ENCODE measurements at places on chromosomes 7 and 10.

- DNase-seq = no peak
Measured at GRCh38 chr7:106114716-106115383, 2.7 kb upstream of the SYPL1 start.

DNA sequence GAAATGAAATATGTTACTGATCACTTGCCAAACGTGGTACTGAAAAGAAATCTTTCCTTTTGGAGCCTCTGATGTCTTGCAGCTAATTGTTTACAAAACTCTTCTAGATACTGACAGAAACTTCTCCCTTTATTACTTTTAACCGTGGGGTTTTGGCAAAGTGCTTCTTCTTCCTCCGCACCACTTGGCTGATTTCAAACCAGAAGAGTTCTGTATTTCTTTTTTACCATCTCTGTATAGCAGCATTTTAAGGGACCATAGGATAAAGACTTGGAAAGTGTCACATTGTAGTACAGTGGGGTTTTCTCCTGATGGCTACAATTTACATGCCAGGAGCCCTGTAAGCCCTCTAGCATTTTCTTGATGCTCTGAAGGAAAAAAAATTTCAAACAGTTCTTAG is 21.9 kb upstream of the CREB5 start:
- no peak for DNase-seq

DNA sequence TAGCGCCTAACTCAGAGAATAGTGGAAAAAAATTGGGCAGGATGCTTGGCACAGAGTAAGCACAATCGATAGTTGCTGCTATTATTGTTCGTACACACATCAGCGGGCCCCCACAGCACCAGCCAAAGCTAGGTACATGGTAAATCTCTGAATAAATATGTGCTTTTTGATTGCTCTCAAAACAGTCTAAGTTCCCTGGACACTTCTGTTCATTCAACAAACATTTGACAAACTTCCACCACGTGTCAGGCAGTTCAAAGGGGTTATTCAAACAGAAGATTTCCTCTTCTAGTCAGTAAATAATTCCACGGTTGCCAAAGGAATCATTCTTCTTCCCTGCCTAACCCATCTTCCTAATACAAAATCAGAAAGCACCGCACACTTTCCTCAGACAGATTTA is 150.8 kb downstream of the DGKI start:
- no peak for DNase-seq

GRCh38 chr7:6725003-6725402 is 18.3 kb upstream of the ZNF12 start:
- peak; percentile 82 for DNase-seq

DNA sequence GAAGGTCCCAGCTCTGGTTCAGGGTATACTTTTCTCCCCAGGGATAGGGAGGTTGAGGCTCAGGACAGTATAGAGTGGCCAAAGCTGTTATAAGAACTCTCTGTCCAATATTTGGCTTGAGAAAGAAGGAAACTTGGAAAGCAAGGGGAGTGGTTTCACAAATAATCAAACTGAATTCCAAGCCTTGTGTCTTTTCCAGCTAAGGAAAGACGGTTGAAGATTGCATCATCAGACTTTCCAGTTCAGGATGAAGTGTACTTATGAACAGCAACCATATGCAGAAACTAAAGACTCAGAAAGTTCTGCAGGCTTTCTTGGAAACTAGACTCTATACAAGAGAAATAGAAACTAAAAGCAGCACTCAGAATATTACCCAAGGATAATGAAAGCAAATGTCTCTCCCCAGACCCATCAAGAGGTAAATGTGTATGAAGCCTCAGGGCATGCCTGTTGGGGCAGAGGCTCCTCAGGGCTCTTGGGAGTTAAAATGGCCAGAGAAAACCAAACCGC is 46.4 kb downstream of the RAMP3 start:
- DNase-seq = no peak

DNA sequence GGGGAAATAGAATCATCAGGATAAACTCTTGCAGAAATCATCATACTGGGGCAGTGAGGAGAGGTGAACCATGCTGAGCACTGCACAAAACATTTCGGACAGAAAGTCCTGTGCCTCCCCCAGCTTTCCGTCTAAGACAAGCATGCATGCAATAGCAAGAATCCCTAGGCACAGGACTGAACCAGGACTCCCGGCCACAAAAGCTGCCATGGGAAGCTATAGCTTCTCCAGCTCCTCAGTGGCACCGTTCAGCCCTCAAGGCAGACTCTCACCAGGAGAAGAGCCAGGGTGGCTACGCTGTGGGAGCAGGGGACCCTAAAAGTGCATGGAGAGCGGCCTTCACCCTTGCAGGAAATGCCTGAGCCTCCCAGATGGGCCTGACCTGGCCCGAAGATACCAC is 70.8 kb downstream of the ASB13 start:
- DNase-seq = no peak

DNA sequence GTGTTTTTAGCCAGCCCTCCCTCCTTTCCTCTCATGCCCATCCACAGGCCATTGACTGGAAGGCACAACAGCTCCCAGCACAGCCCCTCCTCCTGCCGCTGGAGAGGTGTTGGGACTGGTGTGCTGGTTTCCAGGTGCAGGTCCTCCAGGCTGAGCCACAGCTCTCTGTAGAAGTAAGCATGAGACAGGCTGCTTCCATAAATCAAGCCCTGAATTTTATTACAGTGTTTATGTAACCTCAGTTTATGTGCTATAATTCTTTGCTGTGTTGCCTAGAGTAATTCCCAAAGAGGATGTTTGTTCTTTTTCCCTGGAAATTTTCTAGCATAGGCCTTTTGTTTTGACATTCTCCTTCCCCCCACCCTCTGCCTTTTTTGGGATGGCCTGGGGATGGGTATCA is 445.8 kb downstream of the AUTS2 start:
- DNase-seq = no peak

GRCh38 chr10:21039721-21040120 is 142.6 kb upstream of the NEBL start:
- DNase-seq = no peak

- no peak for DNase-seq
Measured at GRCh38 chr10:126205486-126206205, 182.6 kb downstream of the ADAM12 start.

- DNase-seq = no peak
Measured at GRCh38 chr10:78458983-78459638, 425.4 kb downstream of the RPS24 start.

GRCh38 chr7:134513169-134513752 is 14.1 kb upstream of the AKR1B10 start:
- no peak for DNase-seq

- peak; percentile 27 for DNase-seq
Measured at GRCh38 chr7:143395187-143396149, 13.2 kb downstream of the EPHA1 start.

GRCh38 chr7:78704504-78704903 is 749.0 kb downstream of the MAGI2 start:
- no peak for DNase-seq

DNA sequence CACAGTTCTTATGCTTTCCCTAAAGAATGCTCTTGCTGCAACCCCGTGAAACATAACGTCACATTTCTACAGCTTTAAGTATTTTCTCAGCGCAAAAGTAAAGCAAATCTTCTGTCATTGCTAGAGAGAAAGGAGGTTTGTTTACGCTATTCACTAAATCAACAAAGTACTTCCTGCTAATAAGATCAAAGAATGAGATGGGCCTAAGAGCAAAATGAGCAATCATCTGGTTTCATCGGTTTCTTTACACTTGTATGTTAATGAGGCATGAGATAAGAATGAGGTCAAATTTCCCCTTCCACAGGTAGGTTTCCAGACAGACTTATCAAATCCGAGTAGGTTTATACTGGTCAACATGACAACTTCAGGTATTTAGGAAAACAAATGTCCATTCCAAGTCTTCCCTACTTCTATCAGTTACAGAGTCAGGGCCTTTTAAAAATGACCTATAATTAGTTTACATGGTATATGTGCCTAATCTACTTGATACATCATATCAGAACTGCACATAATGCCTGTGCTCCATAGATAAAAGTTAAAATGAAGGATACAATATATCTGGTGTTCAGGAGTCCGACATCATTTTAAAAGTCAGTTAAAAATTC is 8.4 kb downstream of the USP6NL start:
- no peak for DNase-seq

DNA sequence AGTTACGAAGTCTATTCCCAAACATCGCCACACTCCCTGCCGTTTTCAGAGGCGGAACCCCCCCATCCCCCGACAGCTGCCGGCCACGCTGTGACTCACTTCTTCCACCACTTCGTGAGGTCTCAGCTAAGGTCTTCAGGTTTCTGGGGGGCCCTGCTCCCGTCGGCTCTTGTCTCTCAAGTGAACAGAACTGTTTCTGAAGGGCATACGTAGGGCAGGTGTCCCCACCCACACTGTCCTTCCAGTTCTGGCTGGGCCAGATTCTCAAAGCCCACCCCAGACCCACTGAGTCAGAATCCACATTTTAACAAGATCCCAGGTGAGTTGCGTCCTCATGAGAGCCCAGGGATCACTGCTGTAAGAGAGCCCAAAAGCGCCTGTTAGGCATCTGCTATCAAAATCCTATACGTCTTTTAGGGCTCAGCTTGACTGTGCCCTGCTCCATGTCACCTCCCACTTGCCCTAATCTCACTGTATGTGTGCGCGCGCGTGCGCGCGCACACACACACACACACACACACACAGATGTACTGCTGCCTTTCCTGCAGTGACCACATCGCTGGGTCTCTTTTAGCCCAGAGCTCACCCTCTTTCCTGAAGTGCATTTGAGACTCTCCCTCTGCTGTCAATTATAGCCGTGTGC is 78.8 kb downstream of the PROSER2 start:
- no peak for DNase-seq

- DNase-seq = no peak
Measured at GRCh38 chr7:2129323-2130095, 103.2 kb downstream of the MAD1L1 start.

DNA sequence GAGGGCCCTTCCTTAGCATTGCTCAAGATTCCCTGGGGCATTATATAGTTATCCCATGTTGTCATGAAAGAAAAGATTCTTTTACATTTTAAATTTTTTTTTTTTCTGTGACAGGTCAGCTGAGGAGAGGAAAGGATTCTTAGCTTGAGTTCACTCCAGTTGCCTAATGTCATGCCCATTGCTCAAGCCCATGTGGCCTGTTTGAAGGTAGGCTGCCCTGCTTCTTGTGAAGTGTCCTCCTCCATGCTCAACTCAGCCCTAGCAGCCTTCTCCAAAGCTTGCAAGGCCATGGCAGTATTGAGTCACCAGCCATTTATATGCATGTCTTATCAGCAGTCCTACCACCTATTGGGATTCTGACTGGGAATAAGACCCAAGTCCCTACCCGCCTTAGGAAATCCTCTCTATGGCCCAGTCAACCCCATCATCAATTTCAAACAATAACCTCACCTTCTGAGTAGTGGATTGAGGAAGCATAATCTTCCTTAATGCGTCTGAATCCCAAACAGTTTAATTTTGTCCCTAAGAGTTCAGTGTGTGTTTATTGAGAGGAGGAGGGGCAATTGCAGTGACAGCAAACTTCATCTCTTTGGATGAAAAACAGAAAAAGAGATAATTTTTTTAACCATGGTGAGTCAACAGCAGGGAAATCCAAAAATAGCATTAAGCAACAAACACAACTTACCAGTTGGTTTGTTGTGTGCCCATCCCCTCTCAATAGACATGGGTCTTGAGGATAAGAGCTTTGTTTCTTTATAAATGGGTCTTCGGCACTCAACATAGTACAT is 38.6 kb upstream of the WASL start:
- no peak for DNase-seq

DNA sequence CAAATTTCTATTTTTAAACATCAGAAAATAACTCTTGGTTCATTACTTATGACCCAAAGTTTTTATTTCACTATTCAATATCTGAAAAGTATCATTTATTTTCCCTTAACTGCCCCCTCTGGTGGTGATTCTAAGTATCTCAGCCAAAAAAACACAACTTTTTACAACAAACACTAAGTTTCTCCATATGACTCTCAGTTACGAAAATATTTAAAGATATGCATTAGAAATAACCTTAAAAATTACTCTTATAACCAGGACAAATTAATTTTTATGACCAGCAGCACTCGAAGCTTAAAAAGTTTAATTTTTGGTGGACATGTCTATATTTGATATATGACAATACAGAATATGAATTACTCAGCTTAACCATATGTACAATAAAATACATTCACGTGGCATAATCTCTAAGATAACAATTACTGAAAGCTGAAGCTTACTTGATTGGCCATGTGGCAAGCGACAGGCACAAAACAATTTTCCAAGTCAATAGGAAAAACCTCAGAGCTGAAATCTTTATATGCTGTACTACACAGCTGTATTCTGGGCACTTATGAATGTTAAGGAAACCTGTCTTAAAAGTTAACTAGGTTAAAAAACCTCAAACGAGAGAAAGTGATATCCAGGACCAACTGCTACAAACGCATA is 2.3 kb downstream of the HNRNPA2B1 start:
- DNase-seq = peak; percentile 20

- no peak for DNase-seq
Measured at GRCh38 chr10:3268025-3268424, 95.4 kb upstream of the PITRM1 start.

- no peak for DNase-seq
Measured at GRCh38 chr7:142188846-142189245, 69.0 kb downstream of the PRSS58 start.

DNA sequence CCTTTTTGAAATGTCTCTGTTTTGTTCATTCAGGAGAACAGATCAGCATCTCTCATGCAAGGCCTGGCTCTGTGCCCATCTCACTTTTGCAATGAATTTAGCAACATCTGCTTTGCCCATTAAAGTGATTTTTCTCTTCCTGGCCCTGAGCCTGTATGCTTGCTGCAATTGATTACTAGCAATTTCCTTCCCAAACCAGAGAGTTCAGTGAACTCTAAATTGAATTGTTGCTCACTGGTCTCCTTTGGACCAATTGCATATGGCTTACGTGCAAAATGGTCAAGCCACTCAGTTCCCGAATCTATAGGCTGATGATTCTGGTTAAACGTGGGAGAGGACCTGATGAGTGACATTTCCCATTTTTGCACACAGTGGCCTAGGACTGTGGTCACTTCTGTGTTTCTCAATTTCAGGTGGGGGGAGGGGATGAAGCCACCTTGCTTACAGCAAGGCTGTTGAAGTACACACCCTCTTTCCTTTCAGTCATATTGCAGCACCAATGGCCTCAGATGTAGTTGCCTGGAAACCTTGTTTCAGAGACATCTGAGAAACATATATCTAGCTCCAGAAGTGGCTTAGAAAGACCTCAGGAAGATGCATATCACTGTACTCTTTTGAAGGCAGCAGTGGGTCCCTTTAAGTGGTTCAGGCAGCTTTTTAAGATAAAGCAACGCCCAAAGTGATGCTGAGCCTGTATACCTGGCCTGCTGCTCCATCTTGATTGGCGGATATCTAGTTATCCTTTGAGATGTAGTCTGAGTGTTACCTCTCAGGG is 201.4 kb downstream of the PTEN start:
- DNase-seq = peak; percentile 82

- DNase-seq = no peak
Measured at GRCh38 chr7:159025161-159025779, 119.4 kb downstream of the VIPR2 start.

- DNase-seq = no peak
Measured at GRCh38 chr10:128338951-128339350, 212.7 kb upstream of the MKI67 start.

Measured in GF-D8 (cell line).